Colonic mucosa (tissue), 4 donors: ENCODE measurements at places on chromosomes 4 and X. TPM values are rescaled to one million over a fixed set of nuclear protein-coding genes. Genes with fewer than 3 reads are reported as not detected.

DNA sequence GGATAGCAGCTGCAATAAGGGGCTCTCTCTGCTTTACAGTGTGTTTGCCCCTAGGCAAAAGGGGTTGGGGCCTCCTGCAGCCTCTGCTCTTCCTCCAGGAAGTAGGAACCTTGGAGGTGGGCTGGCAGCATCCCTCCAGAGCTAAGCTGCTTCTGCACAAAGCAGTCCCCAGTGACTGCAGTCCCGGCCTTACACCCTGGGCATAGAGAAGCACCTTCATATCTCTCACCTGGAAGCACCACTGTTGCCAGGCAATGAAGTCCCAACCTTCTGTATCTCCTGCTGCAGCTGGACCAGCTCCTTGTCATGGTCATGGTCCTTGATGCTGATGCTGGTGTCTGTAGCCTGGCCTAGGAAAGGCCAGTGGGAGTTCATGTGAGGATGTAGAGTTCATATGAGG, 171.1 kb upstream of the TET2 start:
- H3K36me3 ChIP-seq = no peaks in the 10 kb centered on the region
- no peaks in the 10 kb centered on the region for H3K27me3 ChIP-seq
- no peaks in the 10 kb centered on the region for H3K4me1 ChIP-seq

- DNase-seq = no peak
- H3K27ac ChIP-seq = no peak overlapping the region
- H3K4me3 ChIP-seq = no peak overlapping the region
- no peaks in the 10 kb centered on the region for H3K27me3 ChIP-seq
Measured at GRCh38 chr4:85406185-85406584, 68.8 kb upstream of the ARHGAP24 start.

GRCh38 chr4:137623013-137623412, 90.7 kb upstream of the PCDH18 start:
- H3K27ac ChIP-seq = no peak overlapping the region
- no peaks in the 10 kb centered on the region for H3K27me3 ChIP-seq
- DNase-seq = no peak

DNA sequence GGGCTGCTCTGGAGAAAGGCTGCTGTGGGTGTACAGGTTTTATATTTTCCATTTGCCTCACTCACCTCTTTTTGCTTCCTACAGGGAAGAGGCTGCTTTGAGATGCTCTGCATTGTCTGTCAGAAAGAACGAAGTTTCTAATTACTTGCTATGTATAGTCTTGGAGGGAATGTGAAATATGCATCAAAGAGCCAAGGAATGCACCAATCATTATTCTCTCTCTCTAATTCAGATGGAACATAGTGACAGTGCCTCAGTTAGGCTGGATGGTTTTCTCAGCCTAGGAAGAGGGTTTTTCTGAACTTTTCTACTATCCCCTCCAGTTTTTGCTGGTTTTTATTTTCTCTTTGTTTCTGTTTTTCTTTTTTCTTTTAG, 106.8 kb upstream of the SLC4A4 start:
- no peak overlapping the region for H3K4me3 ChIP-seq
- no peak overlapping the region for H3K27ac ChIP-seq
- H3K36me3 ChIP-seq = no peaks in the 10 kb centered on the region

- H3K27ac ChIP-seq = no peak overlapping the region
- DNase-seq = no peak
- H3K36me3 ChIP-seq = no peaks in the 10 kb centered on the region
- no peaks in the 10 kb centered on the region for H3K4me1 ChIP-seq
Measured at GRCh38 chr4:165437691-165438090, 58.9 kb downstream of the CPE start.

GRCh38 chr4:140579278-140579677, 10.5 kb upstream of the UCP1 start:
- H3K4me3 ChIP-seq = no peak overlapping the region
- peaks cover 21% of the 10 kb centered on the region for H3K27me3 ChIP-seq
- no peak overlapping the region for H3K27ac ChIP-seq
- H3K4me1 ChIP-seq = no peaks in the 10 kb centered on the region

DNA sequence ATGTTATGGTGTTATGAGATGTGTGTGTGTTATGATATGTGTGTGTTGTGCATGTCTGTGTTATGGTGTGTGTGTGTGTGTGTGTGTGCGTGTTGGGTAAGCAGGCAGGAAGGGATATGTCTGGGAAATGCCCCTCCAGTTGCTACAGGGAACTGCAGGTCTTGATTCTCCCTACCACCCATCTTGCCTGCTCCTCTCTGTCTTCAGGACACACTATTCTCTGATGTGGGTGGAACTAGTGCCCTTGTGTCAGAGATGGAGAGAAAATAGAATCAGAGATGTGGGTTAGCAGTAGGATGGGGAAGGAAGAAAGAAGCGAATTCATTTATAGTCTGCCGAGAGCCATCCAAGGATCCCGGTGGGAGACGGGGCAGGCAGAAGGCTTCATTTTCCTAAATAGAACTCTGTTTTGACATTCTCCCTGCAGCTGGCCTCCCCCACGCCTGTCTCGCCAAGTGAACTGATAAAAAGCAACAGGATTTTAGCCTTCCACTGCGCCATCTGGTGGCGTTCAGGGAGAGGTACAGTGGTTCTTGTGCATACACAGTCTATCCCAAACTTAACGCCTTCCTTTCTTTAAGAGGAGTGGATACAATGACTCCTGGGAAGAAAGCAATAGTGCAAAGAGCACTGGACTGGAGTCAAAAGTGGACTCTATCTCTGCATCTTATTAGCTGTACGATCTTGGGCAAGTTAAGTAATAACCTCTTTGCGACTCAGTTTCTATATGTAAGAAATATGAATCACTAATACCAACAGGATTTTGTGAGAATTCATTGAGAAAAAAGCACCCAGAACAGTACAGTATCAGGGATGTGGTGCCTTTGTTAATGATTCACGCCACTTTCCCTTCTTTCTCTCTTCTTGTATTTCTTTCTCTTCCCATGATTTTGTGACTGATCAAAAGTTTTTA, 14.1 kb upstream of the MGST2 start:
- H3K27me3 ChIP-seq = no peaks in the 10 kb centered on the region
- H3K4me1 ChIP-seq = no peaks in the 10 kb centered on the region
- H3K4me3 ChIP-seq = no peak overlapping the region
- H3K36me3 ChIP-seq = no peaks in the 10 kb centered on the region
- peak; percentile 73 for DNase-seq
- H3K27ac ChIP-seq = no peak overlapping the region

GRCh38 chr4:13615161-13615560, 12.4 kb downstream of the BOD1L1 start:
- no peak overlapping the region for H3K4me3 ChIP-seq
- H3K4me1 ChIP-seq = no peaks in the 10 kb centered on the region
- peaks cover 8% of the 10 kb centered on the region for H3K36me3 ChIP-seq
- H3K27ac ChIP-seq = no peak overlapping the region
- no peaks in the 10 kb centered on the region for H3K27me3 ChIP-seq

Gene ARL9
- total RNA-seq = 0.29 TPM

Gene MSN
- total RNA-seq = 62.7 TPM

Gene EGFL6
- 0.10 TPM for total RNA-seq
